ENCODE measurements at places on chromosomes 3 and 15.

- DNase-seq, result no peak
Measured at GRCh38 chr3:111984636-111985298, 5.9 kb downstream of the ABHD10 start.

GRCh38 chr3:114111060-114111770, 54.7 kb downstream of the QTRT2 start:
- DNase-seq, result no peak

DNA sequence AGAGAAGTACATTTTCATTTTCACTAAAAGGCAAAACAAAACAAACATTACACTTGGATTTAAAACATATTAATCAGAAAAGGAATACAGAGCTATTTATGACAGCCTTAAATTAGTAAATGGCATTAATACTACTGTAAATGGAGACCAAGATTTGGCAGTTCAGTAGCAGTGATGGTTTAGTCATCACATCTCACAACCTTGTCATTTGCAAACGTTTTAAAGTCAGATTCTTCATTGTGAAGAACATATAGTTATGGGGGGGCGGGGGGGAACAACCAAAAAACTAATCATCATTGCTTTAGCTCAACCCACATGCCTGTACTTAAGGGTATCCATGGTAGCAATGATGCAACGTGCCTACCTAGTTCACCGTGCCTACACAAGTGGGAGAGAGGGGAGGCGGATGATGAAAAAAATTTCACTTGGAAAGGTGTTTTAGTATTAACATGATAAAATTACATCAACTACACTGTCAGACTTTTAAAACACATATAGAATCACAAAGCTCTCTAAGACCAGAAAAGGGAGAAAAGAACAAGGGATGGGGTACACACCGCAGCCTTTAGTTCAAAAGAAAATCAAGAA, 40.1 kb downstream of the DLG1 start:
- no peak for DNase-seq

- no peak for DNase-seq
Measured at GRCh38 chr3:38116471-38117162, 20.3 kb downstream of the ACAA1 start.

- no peak for DNase-seq
Measured at GRCh38 chr15:88113613-88114308, 142.8 kb downstream of the NTRK3 start.

DNA sequence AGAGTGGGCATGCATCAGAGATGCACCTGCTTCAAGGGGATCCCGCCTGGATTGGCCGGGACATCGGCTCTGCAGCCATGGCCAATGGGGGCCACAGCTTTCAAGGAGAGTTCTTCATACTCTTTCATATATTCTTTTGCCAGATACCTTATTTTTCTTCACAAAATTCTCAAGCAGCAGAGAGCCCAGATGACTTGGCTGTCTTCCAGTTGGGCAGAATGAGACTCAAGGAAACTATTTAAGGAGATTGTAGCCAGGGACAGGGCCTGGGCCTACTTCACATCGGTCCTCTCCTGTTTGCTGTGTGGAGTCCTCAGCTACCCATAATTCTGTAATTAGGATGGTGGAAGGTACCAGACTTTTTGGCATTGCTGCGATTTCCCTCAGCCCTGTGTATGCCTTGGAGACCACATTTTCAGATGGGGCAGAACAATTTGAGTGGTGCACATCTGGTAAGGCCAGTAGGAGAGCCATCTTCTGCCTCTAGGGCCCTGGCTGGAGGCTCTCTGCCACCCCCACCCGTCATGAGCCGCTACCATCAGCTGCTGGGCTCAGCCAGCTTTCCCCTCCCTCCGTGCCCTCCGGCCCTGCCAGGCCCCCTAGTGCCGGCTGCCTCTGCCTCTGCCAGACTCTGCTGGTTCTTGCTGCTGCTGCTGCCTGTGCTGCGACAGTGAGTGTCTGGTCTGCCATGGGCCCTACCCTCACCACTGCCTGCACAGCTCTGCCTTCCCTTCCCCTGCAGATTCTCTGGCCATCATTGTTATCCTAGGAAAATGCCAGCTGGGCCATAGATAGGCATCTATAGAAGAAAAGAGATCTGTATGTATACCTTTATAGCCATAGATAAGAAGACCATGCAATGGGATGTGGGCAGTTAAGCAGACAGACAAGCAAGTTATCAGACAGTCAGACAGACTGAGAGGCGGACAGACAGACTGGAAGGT, 6.7 kb downstream of the PLIN1 start:
- DNase-seq, result no peak

DNA sequence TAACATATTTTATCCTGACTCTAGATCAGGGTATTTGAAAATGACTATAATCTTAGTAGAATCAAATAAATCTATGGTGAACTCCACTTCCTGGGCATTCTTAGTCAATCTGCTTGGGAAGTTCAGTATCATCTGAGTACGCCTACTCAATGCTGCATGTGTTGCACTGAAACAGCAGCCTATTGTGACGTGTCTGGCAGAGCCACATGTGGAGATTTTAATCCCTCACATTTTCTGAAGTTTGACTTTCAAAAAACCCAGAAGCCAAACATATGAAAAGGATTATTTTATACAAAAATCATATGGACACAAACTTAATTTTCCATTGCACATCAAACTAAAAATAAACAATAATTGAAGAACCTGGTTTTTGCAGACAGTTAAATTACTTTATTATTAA, 798.3 kb downstream of the ROBO1 start:
- DNase-seq, result no peak

DNA sequence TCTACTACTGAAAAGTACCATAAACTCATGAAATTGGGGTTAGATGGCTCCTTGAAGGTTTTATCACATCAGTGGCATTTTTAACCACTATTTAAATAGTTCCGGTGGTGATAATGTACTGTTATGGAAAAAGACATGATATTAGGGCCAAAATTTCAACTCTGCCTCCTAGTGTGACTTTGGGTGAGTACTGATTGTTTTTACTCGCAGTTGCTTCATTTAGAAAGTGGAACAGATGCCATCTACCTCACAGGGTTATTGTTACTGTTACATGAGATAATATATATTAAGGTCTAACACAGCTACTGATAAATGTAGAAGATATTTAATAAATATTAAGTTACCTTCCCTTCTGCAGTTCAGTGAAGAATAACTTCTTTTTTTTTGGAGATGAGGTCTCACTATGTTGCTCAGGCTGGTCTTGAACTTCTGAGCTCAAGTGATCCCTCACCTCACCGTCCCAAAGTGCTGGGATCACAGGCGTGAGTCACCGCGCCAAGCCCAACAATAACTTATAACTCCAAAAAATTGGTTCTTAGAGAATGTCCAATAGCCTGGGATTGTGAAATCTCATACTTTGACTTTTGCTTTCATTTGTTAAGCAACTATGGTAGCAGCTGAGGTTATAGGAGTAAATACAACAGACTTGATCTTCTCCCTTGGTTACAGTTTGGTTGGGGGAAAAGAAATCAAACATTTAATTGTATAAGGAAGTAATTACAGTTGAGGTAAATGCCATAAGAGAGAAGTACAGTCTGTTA, 48.3 kb downstream of the MEF2A start:
- DNase-seq, result no peak

DNA sequence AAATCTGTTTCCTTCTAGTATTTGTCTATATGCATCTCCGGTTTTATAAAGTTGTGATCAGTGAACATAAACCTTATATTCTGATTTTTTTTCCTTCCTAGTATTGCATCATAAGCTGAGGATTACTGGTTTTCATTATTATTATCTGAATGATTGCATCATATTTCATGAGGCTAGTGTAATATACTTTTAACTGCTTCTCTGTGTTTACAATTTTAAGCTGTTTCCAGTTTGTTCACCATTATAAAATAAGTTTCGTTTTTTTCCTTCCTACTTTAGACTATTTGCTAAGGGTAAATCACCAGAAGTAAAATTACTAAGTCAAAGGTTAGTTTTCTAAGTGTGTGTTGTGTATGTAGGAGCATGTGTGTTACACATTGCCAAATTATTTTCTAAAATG, 20.2 kb downstream of the SEMA6D start:
- DNase-seq, result no peak

DNA sequence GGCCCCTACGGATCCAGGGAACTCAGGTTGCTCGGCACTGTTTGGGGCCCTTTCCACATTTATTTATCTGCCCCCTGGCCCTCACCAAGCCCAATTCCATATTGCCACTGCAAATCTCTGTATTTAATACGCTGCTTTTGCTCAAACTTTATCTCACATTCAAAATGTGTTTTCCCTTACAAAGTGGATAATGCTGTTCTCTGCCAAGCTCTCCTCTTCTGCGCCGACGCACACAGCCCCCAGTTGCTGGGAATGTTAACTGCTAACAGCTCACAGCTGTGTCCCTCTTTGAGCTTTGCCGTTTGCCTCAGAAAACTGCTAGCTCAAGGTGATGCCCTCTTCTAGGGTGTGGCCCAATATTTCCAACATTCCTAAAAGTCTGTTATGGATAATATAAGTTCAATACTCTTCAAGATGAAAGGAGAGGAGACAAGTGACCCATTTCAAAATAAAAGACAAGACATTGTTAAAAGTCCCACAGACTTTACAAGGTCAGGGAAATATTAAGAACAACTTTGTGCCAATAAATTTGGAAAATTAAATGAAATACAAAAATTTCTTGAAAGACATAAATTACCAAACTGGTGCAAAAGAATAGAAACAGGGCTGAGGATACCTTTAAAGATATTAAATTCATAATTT, 12.6 kb upstream of the FBN1 start:
- no peak for DNase-seq

DNA sequence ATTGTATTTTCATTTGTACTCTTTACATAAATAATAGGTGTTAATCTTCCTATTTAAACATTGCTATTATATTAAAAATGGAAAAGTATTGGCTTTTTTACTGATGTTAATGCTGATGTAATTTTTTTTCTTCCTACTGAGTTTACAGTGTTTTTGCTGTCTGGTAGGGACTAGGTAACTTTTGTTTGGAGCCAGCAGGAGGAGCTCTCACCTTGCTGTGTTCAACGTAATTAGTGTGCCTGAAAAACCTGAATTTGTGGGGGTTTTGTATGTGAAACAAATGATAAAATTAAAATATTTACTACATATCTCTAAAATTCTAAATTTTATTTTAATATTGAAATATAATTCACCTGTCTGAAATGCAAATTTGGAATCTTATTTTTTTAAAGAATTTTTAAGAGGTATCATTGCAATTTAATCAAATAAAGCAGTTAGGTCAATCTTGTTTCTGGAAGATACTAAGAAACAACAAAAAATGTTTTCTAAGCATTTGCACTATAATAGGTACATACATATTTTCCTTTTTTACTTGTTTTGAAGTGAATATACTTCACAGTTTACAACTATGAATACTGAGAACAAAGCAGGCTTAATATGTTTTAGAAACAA, 48.8 kb downstream of the EPHA6 start:
- no peak for DNase-seq

DNA sequence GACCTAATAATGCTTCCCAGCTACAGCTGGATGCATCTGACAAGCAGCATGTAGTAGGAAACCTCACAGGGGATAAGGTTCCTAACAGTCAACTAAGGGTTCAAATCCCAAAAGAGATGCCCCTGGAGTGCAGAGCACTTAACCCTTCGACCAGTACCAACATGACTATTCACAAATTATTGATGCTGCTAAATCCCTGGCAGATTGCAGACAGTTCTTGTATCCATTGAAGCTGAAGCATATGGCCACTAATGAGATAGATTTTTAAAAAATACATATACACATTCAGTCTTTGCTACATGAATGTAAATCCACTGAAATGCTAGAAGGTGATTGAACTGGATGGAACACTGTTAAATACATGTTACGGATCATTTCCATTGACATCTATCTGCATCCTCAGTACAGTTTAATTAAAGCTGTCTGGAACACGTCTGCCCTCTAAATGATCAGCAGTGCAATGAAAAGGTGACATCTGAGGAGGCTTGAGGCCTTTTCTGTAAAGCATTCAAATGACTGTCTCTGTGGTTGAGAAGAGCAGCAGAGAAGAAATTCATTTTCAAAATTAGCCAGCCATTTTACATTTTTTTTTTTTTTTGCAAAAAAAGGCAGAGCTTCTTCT, 19.5 kb upstream of the NANOGP8 start:
- DNase-seq, result no peak

GRCh38 chr15:83654379-83655236, 685 bp downstream of the ADAMTSL3 start:
- no peak for DNase-seq

GRCh38 chr15:37995461-37996347, 61.3 kb downstream of the TMCO5A start:
- no peak for DNase-seq

- peak; percentile 5 for DNase-seq
Measured at GRCh38 chr15:26260517-26261133, 397.5 kb upstream of the ATP10A start.

- no peak for DNase-seq
Measured at GRCh38 chr3:141735770-141736465, 2.2 kb upstream of the RNF7 start.

DNA sequence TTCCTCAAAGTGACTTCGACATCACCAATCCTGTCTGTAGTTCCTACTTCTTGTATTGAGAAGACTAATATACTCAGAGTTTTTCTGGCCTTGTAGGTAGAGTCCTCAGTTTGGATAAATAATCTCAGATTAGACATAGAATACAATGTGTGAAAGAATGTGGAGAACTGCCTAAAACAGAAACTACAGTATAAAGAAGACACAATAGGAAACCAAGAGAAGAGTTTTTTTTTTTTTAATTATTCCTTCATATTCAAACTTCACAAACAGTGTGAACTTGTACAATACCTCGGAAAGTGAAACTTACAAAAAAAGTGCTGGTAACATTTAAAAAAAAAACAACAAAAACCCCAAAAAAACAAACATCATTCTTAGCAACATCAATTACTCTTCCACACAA, 20.5 kb downstream of the TIGIT start:
- DNase-seq, result no peak

GRCh38 chr3:189966843-189967242, 153.9 kb downstream of the P3H2 start:
- DNase-seq, result no peak

- no peak for DNase-seq
Measured at GRCh38 chr3:136883967-136884720, 22.1 kb downstream of the NCK1 start.

GRCh38 chr15:95990833-95991232, 339.7 kb upstream of the NR2F2 start:
- peak; percentile 5 for DNase-seq

DNA sequence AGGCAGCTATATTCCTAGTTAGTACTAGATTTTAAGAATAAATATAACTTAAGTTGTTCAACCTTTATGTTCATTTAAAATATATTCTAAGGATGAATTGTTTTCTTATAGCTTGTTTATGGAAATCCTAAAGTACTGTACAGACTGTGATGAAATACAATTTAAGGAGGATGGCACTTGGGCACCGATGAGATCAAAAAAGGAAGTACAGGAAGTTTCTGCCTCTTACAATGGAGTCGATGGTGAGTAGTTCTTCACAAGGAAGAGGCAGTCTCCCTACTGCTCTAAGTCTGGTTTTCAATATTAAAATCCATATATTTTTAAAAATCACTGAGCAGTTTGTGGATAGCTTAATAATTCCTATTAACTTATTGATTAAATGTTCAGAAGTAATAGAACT, 29.6 kb downstream of the CALML4 start:
- DNase-seq, result no peak

GRCh38 chr15:26504009-26504408, 268.9 kb downstream of the GABRB3 start:
- DNase-seq, result no peak

GRCh38 chr3:120449701-120450599, 842 bp downstream of the FSTL1 start:
- no peak for DNase-seq

- DNase-seq, result no peak
Measured at GRCh38 chr3:72335458-72336095, 512.7 kb downstream of the SHQ1 start.

All from T-helper 2 cell treated with Interferon-gamma antibody and Interleukin-4, amounts not matched to agents 5 μg/mL and 100 μg/mL, for 36 hours (primary cell).